ENCODE measurements at places on chromosomes 11 and 22.
A peak's percentile ranks its signal among the peaks of the same experiment; 100 is the strongest.

GRCh38 chr11:107385361-107385981 lies 72.2 kb downstream of the CWF19L2 start:
- DNase-seq = no peak

DNA sequence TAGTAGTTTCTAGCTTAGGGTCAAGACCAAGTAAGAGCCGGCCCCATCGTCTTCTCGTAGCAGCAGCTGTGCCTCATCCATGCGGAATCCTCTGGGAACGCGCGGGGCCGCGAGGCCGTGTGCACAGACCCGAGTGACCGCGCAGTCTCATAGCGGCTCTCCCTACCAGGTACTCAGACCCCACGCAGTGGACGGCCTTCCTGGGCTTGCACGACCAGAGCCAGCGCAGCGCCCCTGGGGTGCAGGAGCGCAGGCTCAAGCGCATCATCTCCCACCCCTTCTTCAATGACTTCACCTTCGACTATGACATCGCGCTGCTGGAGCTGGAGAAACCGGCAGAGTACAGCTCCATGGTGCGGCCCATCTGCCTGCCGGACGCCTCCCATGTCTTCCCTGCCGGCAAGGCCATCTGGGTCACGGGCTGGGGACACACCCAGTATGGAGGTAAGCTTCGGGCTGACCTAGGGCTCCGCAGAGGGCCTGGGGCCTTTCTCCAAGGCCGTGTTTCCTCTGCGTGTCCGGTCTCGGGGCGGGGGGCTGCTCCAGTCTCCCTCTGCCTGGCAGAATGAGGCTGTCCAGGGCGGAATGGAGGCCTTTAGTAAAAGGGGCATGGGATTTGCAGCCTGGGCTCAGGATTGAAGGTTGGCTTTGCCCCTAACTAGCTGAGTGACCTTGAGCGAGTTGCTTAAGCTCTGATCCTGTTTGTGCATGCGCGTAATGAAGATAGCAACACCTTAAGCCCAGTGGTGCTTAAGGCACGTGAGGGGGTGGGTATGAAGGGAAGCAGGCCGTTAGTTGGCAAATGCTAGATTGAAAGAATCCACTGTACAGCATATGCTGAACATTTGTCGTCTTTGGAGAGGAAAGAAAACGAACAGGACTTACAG lies 48.9 kb downstream of the ST14 start:
- DNase-seq = no peak

DNA sequence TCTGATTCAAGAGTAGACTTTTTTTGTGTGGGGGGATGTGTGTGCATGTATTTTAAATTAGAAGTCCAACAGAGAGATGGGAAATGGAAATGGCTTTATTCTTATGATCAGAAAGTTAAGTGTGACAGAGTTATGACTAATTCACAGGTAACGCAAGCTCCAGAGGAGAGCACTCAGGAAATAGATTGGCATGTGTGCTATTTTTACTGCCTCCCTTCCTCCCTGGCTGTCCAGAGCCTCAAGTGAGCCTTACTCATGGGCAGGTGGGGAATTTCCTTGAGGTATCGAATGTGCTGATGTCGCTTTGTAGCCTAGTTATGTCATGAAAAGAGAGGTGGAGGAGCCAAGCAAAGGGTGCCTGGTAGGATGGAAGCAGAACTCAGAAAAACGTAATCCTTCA lies 70.3 kb upstream of the BDNF start:
- no peak for DNase-seq

DNA sequence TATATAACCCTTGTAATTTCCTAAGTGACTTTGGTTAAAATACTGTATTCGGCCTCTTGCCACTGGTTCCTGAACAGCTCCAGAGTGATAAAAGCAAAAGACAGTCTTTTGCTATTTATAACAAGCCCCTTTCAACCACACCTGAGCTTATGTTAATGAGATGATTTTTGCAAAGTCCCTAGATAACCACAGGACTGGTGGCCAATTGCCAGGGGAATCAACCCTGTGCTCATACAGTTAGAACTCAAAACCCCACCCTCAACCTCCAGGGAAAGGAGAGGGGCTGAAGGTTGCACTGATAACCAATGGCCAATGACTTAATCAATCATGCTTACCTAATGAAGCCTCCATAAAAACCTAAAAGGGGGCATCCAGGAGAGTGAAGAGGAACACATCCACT lies 77.9 kb downstream of the SIK3 start:
- no peak for DNase-seq

DNA sequence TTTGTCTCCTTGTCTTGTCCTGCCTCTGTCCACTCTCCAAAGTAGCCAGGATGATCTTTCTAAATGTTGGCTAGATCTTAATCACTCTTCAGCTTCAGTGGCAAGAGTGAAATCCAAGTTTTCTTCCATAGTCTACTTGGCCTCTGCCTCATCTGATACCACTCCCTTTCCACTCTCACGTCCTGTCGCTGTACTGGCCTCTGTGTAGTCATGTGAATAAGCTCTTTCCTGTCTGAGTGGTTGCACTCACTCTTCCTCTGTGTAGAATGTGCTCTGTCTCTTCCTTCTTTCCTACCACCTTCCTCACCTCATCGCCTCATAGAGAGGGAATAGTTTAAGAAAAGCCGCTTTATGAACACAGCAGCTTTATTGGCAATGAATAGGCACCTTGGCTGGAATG lies 86.5 kb downstream of the WNT11 start:
- DNase-seq = no peak

DNA sequence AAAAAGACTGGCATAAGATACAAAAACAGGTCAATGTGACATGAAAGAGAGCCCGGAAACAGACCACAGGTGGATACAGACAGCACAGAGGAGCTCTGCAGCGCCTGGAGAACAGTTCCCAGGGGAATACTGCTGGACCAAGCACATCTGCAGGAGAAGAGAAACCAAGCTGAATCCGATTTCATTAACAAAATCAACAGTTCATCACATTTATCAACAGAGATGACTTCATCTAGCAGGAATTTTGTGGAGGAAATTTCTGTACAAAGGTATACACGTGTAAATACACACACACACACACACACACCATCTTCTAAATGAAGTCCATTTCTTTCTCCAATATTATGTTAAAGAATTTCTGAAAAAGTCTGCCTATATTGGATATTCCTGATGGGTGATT lies 17.1 kb downstream of the YPEL1 start:
- DNase-seq = no peak

DNA sequence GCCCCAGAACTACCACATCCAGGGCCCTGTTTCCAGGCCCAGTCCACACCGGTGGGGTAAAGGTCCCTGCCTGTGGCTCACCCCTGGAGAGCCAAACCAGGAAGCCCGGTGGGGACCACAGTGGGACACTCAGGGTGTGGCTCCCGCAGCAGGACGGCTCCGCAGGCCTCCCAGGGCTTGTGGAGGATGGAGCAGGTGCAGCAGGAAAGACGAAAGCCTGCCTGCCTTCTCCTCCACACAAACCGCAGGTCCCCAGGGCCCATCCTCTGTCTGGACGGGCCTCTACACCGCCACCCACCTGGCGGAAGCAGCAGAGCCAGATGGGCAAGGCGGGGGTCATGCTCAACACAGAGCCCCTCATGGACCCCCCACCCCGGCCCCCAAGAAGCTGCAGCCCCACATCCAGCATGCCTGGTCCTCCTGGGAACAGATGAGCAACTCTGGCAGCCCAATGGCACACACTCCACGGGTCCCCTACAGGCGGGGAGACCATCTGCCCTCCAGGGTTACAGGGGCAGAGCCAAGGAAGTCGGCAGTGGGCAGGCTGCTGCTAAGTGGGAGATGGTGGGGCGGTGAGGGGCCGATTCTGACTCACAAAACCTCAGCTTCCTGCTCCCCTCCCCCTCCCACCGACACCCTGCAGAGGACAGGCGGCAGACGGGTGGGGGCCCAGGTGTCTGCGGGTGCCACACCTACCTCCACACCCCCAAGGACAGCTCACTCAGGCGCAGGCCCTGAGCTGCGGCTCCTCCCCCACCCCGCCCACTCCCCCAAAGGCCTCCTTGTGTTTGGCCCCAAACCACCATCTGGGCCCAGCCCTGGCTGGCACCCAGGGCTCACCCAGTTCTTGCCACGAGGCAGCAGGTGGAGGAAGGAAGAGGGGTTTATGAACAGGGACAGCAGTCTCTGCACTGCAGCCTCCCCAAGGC lies 5.2 kb downstream of the SBF1 start:
- peak; percentile 82 for DNase-seq

- DNase-seq = peak; percentile 26
These were observed 22.0 kb downstream of the RHBDD3 start for GRCh38 chr22:29245626-29246385.

GRCh38 chr22:34966980-34967565 lies 98.9 kb upstream of the ISX start:
- DNase-seq = no peak

GRCh38 chr11:20013346-20014066 lies 146.8 kb downstream of the DBX1 start:
- peak; percentile 27 for DNase-seq

DNA sequence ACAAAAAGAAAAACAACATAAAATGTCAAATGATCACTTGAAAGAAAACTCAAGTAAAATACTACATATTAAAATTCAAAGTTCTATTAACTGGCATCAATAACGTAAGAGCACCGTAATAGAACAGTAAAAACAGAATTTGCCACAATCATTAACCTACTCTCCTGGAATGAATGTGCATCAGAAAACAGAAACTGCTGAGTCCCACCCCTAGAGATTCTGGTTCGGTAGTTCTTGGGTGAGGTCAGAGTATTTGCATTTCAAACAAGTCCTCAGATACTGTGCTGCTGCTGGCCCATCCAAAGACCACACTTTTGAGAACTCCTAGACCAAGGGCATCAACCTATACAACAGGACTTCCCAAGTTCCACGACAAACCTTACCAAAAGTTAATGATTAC lies 23.5 kb downstream of the PITPNB start:
- DNase-seq = no peak

- DNase-seq = no peak
These were observed 15.1 kb upstream of the CABP2 start for GRCh38 chr11:67538306-67538705.

DNA sequence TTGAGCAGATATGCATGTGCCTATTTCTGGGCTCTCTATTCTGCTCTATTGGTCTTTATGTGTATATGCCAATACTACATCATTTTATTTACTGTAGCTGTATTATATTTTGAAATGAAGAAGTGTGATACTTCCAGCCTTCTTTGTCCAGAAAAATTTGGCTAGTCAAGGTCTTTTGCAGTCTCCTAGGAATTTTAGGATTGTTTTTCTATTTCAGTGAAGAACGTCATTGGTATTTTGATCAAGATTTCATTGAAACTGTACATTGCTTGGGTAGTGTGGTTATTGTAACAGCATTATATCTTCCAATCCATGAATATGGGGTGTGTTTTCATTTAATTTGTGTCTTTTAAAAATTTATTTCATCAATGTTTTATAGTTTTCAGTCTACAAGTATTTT lies 400.3 kb downstream of the AASDHPPT start:
- DNase-seq = no peak

DNA sequence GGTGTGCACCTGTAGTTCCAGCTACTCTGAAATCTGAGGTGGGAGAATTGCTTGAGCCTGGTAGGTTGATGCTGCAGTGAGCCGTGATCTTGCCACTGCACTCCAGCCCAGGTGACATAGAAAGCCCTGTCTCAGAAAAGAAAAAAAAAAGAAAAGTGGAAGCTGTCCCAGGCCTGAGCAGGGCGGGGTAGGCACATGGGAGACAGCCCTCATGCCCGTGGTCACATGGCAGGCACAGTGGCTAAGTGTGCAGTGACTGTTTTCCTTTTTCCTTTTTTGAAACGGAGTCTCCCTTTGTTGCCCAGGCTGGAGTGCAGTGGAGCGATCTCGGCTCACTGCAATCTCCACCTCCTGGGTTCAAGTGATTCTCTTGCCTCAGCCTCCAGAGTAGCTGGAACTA lies 7.8 kb downstream of the OTUB1 start:
- DNase-seq = no peak
